H9 (cell line): ENCODE measurements at places on chromosomes 2 and 18.

DNA sequence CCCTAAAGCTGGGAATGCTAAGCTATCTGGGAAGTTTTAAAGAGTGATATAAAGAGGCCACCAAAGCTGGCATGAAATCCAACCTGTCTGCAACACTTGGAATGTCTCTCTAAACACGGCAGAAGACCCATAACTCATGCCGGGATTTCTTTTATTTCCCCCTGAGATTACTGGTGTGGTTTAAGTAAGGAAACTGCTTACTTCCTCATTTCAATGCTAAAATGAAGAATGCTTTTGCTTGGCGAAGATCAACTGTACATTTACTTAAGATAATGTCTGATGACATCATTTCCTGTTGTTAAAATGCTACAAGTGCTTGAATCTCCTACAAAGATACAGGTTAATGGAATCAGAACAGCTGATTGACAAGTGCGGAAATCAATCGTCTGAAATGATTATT lies 353.8 kb upstream of the SALL3 start:
- no peaks in the 10 kb centered on the region for H3K27me3 ChIP-seq
- no peak overlapping the region for H3K4me3 ChIP-seq
- no peaks in the 10 kb centered on the region for H3K4me1 ChIP-seq
- DNase-seq, result no peak
- H3K27ac ChIP-seq, result no peak overlapping the region

DNA sequence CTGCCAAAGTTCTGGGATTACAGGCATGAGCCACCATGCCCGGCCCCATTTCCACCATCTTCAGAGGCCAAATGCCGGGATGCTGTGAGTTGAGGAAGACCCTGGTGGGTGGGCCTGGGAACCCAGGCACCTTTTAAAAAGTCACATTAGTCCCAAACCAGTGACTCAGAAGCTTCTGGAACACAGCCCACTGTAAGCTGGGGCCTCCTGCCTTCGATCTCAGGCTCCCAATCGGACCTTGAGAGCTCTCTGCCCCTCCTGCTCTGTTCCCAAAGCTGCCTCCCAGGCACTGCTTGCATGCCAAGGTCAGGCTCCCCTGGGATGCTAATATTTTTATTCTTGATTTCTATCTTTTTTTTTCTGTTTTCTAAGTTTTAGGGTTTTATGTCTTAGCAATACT lies 4.2 kb downstream of the ADCY3 start:
- no peaks in the 10 kb centered on the region for H3K27me3 ChIP-seq
- H3K36me3 ChIP-seq, result peaks cover 21% of the 10 kb centered on the region
- no peaks in the 10 kb centered on the region for H3K4me1 ChIP-seq
- H3K27ac ChIP-seq, result no peak overlapping the region
- H3K4me3 ChIP-seq, result no peak overlapping the region

- no peak for DNase-seq
- no peak overlapping the region for H3K27ac ChIP-seq
- H3K4me1 ChIP-seq, result no peaks in the 10 kb centered on the region
- no peaks in the 10 kb centered on the region for H3K27me3 ChIP-seq
- H3K4me3 ChIP-seq, result no peak overlapping the region
- no peaks in the 10 kb centered on the region for H3K36me3 ChIP-seq
Measured at GRCh38 chr2:78147466-78147865, 625.3 kb upstream of the LRRTM4 start.

- H3K36me3 ChIP-seq, result peaks cover 16% of the 10 kb centered on the region
- peak overlapping the region; percentile 75 for H3K27ac ChIP-seq
- no peaks in the 10 kb centered on the region for H3K27me3 ChIP-seq
- H3K4me1 ChIP-seq, result peaks cover 7% of the 10 kb centered on the region; the same call in 1 of the 2 replicates
- peak overlapping the region; percentile 36; the same call in 1 of the 3 replicates for H3K4me3 ChIP-seq
Measured at GRCh38 chr18:39591649-39592048, 2026.1 kb upstream of the CELF4 start.

DNA sequence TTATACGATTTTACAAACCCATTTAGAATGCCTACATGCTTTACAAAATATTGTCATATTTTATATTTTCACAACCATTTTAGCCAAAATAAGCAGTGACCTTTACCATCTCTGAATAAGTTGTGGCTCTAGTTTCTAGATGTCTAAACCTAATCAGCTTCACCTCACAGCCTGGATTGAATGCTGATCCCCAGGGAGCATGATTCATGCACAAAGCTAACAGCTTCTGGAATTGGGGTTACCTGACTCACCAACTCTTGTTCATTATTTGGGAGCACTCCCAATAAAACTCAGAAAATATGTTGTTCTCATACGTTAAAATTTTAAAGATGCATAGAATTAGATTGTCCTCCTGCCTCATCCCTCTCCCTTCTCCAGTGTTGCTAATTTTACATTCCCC lies 611.7 kb upstream of the NETO1 start:
- no peak overlapping the region for H3K4me3 ChIP-seq
- no peak overlapping the region for H3K27ac ChIP-seq
- H3K36me3 ChIP-seq, result peaks cover 4% of the 10 kb centered on the region; the same call in 1 of the 3 replicates
- H3K4me1 ChIP-seq, result no peaks in the 10 kb centered on the region
- DNase-seq, result no peak
- H3K27me3 ChIP-seq, result no peaks in the 10 kb centered on the region

DNA sequence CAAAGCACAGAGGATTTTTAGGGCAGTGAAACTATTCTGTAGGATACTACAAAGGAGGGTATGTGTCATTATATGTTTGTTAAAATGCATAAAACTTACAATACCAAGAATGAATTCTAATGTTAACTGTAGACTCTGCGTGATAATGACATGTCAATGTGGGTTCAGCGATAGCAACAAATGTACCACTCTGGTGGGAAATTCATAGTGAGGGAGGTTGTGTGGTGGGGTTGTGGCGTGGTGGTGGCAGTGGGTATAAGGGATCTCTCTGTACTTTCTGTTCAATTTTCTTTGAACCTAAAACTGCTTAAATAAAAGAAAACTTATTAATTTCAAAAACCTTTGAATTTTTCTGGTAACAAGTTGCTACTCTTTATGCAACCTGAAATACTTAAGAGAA lies 99.3 kb upstream of the SLC38A11 start:
- H3K4me1 ChIP-seq, result no peaks in the 10 kb centered on the region
- H3K27me3 ChIP-seq, result no peaks in the 10 kb centered on the region
- H3K27ac ChIP-seq, result no peak overlapping the region
- H3K4me3 ChIP-seq, result no peak overlapping the region
- no peak for DNase-seq

GRCh38 chr2:168726375-168726774 lies 76.1 kb upstream of the NOSTRIN start:
- peaks cover 2% of the 10 kb centered on the region; the same call in 1 of the 2 replicates for H3K4me1 ChIP-seq
- H3K4me3 ChIP-seq, result no peak overlapping the region
- no peaks in the 10 kb centered on the region for H3K27me3 ChIP-seq
- no peak overlapping the region for H3K27ac ChIP-seq
- DNase-seq, result no peak
- peaks cover 11% of the 10 kb centered on the region for H3K36me3 ChIP-seq

- H3K27ac ChIP-seq, result no peak overlapping the region
- H3K27me3 ChIP-seq, result peaks cover 3% of the 10 kb centered on the region; the same call in 1 of the 2 replicates
- no peaks in the 10 kb centered on the region for H3K4me1 ChIP-seq
- DNase-seq, result no peak
Measured at GRCh38 chr2:157692768-157693167, 64.1 kb upstream of the ACVR1C start.

DNA sequence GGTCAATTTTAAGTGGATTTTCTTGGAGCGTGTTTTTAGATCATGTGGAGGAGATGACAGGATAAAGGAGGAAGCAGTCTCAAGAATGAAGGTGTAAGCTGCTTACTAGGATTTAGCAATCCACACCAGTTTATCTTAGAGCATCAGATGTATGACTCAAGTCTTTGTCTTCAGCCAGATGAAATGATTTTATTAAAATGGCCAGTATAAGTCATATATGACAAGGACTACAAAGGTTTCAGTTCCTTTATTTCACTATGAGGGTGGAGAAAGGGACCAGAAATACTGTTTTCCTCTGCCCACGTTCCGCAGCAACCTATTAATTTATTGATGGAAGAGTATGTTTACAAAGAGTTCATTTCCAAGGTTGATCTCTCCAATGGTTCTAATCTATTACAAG lies 970.5 kb upstream of the SLC39A10 start:
- no peaks in the 10 kb centered on the region for H3K27me3 ChIP-seq
- H3K4me3 ChIP-seq, result no peak overlapping the region
- H3K4me1 ChIP-seq, result no peaks in the 10 kb centered on the region
- no peaks in the 10 kb centered on the region for H3K36me3 ChIP-seq

DNA sequence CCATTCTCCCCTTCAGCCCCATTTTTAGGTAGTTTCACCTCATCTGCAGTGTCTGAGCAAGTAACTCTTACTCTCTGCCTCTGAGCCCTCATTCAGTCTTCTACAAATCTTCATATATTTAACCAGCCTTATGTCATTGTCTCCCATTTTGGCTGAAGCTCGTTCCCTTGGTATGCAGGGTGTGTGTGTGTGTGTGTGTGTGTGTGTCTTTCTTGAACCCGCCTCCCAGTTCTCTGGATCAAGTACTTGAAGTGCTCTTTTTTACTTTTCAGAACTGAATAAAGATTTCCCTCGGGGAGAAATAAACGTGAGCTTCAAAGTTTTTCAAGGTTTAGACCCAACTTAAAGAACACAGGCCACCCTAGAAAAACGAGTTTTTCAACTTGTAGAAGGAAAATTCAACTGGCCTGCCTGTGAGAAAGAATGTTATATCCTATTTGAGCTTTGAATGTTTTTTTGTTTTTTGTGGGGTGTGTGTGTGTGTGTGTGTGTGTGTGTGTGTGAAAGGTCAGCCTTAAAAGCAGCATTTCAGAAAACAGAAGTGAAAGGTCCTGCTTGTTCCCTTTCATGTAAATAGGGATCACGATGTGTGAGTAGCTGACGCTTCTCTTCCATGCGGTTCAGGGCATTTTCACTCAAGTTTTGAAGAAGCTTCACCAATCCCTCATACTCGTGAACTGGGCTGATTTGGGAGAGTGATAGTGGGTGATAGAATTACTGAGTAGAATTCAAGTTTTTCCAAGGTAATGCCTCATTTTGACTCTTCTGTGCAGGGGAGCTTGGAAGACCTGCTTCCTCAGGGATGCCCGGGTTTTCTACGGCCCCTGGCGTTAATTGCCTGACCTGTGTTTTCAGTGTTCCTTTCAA lies 50.6 kb upstream of the EML6 start:
- peaks cover 10% of the 10 kb centered on the region; the same call in 2 of the 3 replicates for H3K36me3 ChIP-seq
- H3K4me1 ChIP-seq, result no peaks in the 10 kb centered on the region
- no peak overlapping the region for H3K27ac ChIP-seq
- H3K27me3 ChIP-seq, result no peaks in the 10 kb centered on the region

- H3K36me3 ChIP-seq, result no peaks in the 10 kb centered on the region
- no peaks in the 10 kb centered on the region for H3K27me3 ChIP-seq
- no peaks in the 10 kb centered on the region for H3K4me1 ChIP-seq
Measured at GRCh38 chr2:132923787-132924186, 253.8 kb upstream of the LYPD1 start.

GRCh38 chr2:239249048-239249447 lies 151.8 kb downstream of the HDAC4 start:
- H3K36me3 ChIP-seq, result no peaks in the 10 kb centered on the region; the same call in 2 of the 3 replicates
- no peak overlapping the region for H3K4me3 ChIP-seq
- DNase-seq, result no peak

- H3K27ac ChIP-seq, result no peak overlapping the region
- no peak for DNase-seq
- H3K4me1 ChIP-seq, result no peaks in the 10 kb centered on the region; the same call in none of the 2 replicates
- H3K27me3 ChIP-seq, result no peaks in the 10 kb centered on the region
- no peak overlapping the region for H3K4me3 ChIP-seq
Measured at GRCh38 chr18:47893047-47893446, 37.4 kb downstream of the SMAD2 start.

DNA sequence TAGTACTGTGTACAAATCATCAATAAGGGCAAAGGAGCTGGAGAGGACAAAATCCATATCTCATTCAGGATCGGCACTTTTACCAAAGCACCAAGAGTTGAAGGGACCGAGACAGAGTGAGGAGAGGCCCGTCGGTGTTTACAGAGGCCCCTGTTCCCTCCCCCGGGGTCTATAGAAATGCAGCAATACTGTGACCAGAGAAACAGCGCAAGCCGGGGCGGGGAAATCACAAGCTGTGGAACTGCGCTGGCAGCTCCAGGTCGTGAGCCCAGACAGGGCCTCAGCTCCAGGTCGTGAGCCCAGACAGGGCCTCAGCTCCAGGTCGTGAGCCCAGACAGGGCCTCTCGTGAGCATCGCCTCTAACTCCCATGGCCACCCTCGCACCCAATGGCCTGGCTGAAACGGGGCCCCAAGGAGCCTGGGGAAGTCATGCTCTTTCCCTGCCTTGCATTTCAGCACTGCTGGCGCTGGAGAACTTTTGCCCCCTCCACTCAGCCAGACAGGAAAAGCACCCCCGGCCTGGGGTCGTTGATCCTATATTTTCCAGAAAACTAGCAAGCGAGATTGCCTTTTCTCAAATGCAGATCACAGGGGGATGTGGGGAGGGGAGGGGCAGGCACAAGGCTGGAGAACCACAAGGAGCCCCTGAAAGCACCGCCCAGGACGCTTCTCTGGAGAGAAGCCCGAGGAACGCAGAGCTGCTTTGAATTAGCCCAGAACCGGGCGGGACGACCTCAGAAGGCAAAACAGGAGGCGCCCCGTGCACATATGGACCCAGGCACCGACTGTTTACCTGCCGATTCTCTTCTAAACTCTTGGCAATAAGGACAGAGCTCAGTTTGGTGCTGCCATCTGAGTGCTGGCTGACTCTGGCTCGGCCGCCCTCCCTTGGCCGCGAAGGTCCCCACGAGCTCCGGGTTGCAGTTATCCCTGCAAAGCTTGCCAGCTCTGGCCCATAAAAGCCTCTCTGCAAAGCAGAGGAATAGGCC lies 223.7 kb downstream of the ACKR3 start:
- H3K4me3 ChIP-seq, result no peak overlapping the region
- H3K27me3 ChIP-seq, result no peaks in the 10 kb centered on the region
- no peak overlapping the region for H3K27ac ChIP-seq
- no peaks in the 10 kb centered on the region for H3K4me1 ChIP-seq
- peak; percentile 42 for DNase-seq

GRCh38 chr2:25757906-25758305 lies 84.5 kb upstream of the DTNB start:
- DNase-seq, result no peak
- peaks cover 8% of the 10 kb centered on the region; the same call in 2 of the 3 replicates for H3K36me3 ChIP-seq
- H3K27ac ChIP-seq, result no peak overlapping the region
- H3K27me3 ChIP-seq, result no peaks in the 10 kb centered on the region

DNA sequence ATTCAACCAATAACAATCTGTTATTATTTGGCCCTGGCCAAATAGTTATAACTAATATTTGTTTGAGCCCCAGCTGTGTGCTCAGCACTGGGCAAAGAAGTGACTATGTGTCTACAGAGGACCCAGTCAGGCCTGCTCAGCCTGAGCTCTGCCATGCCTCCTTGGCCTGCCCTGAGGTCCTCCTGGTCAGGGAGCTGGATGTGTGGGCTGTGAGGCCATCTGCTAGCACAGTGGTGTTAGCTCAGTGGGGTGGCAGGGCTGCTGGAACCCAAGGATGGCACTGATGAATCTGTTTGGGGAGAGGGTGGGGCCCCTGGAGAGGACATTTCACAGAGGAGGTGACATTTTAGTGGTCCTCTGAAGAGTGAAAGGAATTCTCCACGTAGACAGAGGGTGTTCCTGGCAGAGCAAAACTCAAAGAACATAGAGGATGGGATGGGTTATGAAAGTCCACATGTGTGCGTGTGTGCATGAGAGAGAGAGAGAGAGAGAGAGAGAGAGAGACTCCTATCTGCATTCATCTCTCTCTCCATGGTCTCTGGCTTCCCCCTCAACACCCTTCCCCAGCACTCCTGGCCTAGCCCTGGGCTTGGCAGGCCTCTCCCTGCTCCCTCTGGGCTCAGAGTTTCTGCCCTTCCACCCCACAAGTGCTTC lies 21.2 kb upstream of the ATOH8 start:
- no peaks in the 10 kb centered on the region for H3K27me3 ChIP-seq
- DNase-seq, result no peak
- no peaks in the 10 kb centered on the region for H3K4me1 ChIP-seq
- H3K4me3 ChIP-seq, result no peak overlapping the region
- no peaks in the 10 kb centered on the region for H3K36me3 ChIP-seq

- H3K27me3 ChIP-seq, result no peaks in the 10 kb centered on the region
- no peak for DNase-seq
- H3K4me3 ChIP-seq, result no peak overlapping the region
- H3K36me3 ChIP-seq, result no peaks in the 10 kb centered on the region; the same call in 1 of the 3 replicates
- peaks cover 2% of the 10 kb centered on the region; the same call in 1 of the 2 replicates for H3K4me1 ChIP-seq
Measured at GRCh38 chr2:7057865-7058400, 140.7 kb downstream of the RNF144A start.
